ENCODE measurements at places on chromosomes 4 and X.
A peak's percentile ranks its signal among the peaks of the same experiment; 100 is the strongest.

DNA sequence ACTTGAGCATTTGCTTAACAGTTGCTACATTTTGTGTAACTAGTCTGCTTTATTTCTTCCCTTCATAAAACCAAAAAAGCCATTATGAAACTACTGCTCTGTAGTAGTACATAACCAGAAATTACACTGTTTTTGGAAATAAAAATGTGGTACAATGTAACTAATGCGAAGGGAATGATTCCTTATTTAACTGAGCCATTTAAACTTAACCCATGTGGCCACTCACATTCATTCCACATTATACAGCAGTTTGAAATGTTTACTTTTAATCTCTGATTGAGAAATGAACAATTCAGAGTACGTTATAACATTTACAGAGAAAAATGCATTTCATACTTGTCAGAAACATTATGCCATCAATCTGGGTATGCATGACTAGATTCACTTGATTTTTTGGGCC, 94.2 kb downstream of the NYX start:
- no peak for DNase-seq

- no peak for DNase-seq
Measured at GRCh38 chrX:47862680-47863079, 26.0 kb downstream of the ZNF81 start.

- DNase-seq, result no peak
Measured at GRCh38 chr4:42720533-42720932, 63.6 kb upstream of the ATP8A1 start.

DNA sequence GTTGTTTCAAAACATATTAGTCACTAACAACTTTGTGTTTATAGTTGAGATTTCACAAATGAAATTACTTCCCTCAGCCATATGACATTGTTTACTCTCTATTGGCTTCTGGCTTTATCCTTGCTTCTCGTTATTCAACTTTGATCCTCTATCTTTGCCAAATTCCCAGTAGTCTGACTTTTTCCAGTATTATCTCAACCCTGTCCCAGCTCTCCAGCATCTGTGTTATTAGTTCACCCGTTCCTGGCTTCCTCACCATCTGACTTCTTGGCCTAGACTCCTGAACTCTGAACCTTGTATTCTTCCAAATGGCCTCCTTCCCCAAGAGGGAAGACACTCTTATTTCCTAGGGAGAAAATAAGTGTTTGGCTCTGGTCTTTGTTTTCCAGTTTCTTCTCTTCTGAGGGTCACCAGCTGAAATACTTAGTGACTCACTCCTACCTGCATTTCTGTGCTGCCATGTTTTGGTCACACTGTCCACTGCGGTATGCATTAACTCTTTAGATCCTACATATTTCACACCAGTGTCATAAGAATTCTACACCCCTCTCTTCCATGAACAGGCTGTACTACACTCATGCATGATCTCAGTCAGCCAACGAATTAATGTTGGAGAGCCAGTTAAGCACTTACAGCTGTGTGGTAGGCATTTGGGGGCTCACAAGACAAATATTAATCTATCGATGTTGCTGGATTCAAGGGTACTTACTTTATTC, 17.0 kb upstream of the ARHGAP24 start:
- DNase-seq, result no peak

GRCh38 chrX:149707147-149707901, 4.5 kb upstream of the MAGEA11 start:
- DNase-seq, result no peak

DNA sequence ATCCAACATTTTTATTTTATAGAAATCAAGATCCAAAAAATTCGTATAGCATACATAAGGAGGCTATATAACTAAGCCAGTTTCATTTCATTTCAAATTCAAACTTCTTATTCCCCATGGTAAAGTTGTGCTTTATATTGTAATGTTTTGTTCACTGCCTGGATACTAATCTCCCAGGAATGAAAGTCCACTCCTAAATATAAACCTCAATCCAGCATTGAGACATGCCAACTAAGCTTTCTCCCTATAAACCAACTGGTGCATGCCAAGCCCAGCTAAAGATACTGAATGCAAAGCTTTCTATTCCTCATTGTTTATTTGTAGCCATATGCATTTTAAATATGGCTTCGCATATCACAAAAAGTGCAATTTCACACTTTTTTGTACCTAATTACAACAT, 63.8 kb upstream of the INPP4B start:
- no peak for DNase-seq

DNA sequence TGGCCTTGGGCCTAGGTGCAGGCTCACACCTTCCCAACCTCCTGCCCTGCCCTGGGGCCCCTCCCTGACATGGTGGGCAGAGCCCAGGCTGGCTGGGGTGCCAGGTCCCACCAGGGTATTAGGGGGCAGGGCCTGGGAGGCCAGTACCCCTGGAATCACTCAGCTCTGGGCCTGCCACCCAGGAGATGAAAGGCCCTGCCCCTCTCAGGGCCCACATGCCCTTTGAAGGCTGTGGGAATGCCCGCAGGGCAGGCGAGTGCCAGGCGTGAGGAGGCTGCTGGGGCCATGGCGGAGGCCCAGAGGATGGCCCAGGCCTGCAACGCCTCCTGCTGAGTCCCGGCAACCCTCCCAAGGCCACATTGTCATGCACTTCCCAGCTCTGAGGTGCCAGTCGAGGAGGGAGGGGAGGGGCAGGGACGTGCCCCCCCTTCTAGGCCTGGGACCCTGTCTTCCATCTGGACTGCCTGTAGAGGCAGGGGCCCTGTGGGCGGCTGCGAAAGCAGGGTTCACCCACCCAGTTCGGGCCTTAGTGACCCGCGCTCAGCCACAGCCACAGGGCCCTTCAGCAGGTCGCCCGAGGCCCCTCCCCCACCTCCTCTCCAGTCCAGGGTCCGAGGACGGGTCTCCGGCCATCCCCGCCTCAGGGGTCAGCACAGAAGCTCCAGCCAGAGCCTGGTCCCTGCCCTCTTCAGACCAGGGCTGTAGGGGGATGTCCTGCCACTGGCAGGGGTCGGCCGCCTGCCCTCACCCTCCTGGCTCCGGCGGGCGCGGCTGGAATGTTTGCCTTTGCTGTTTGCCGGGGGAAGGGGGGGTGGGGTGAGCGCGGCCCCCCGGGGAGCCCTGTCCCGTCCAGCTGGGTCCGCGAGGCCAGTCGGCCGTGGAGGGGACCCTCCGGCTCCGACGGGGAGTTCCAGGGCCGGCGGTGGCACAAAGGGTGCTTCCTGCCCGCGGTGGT, 26.7 kb upstream of the FGFR3 start:
- no peak for DNase-seq

DNA sequence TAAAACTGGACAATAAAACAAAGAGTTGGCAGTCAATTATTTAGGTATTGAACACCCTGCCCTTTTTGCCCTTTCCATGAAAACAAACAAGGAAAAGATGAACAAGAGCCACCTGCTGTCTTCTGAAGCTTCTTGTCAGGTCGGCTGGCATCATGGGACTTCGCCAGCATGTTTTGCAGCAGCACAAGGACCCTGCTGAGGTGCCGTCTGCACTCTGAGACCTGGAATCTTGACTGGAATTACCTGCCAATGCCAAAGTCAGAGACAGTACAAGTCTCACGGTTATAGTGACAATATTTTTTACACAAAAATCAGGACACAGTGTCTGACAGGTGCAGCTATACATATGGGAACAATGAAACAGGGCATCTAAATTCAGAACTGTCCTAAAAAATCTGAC, 284.5 kb downstream of the GASK1B start:
- no peak for DNase-seq

DNA sequence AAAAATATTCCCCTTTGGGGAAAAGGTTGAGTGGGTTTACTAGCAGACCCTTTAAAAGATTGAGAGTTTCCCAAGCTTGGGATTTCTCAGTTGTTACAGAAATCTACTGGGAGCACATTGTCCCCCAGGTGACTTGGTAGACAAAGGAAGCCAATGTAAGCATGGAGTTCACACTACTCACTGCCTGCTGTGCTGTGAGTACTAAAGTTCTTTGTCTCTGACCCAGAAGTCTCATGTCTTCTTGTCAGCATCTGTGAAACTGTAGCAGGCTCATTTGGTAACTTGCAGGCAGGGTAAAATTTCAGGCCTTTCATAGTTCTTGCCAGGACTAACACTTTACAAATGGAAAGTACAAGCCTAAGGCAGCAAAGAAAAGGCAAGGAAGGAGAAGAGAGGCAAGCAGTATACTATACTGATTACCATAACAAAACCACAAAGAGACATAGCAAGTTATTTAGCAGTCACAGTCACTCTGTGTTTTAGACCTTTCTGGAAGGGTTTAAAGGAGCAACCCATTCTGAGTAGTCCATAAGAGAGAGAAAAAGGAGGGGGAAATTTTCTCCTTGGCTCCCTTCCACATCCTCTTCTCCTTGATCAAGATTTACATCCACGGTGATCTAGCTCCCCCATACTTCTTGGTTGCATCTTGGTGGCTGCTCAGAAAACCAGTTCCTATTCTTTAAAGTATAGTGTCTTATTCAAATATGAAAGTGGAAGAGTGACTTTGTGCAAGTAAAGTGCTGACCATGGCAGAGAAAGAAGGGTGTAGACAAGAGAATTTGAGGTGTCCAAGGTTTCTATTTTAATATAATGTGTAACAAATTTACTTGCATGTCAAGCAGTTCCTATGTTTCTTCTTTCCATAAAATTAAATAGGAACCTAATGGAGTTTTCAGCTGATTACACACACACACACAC, 160.0 kb upstream of the PDE5A start:
- DNase-seq, result no peak

GRCh38 chr4:152352622-152353116, 183.2 kb downstream of the FBXW7 start:
- DNase-seq, result peak; percentile 94

- DNase-seq, result no peak
Measured at GRCh38 chr4:76028350-76028765, 5.1 kb upstream of the CXCL10 start.

DNA sequence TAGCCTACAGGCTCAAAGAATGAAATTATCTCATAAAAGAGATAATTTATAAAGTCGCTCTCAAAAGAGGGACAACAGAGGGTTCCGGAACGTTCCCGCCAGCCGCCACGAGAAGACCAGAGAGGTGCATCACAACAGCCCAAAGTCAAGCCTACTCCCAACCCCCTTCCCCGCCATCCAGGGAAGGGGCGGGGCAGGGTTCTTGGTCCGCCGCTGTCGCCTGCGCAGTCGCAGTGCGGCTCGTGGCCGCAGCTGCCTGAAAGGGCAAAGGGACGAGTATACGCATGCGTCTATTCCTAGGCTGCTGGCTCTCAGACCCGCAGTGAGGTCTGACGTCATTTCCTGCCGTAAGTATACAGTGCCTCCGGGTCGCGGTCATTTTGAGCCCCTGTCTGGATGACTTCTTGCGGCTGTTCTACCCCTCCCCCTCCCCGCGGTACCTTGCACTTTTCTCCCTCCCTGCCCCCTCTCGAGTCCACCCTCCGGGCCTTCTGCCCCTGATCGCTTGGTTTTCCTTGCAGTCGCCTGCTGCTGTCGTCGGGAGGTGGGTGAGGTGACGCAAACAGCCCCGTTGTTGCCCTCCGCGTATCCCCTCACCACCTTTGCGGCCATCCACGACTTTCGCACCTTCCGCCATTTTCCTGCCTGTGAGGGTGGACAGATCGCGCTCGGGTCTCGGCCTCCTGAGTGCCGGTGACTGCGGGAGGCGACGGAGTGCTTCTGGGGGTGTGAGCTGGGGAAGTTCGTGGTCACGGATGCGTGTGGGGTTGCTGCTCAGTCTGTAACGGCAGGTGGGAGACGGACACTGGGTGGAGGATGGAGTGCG, at the start of gene OCIAD1:
OCIAD1 (plus strand) TSS at position 383 of the 826 bp plus-strand sequence. CDS start 1,537 bp downstream, outside the sequence.
- DNase-seq, result peak; percentile 99

DNA sequence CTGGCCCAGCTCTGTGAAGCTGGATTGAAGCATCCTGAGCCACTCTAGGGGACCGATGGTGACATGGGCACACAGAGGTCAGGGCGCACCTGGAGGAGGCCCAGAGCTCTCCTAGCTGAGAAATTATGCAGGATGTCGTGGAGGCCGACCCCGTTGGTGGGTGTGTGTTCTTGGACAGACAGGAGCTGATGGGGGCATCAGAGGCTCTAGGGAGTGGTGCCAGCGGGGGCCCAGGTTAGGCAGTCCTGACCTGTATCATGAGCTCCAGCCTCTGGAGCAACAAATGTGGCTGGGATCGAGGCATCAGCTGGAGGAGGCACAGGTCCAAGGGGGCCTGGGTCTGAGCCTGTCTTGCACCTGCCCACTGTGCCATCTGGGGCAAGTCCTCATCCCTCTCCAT, 124.6 kb upstream of the PSAPL1 start:
- no peak for DNase-seq

Measured in A172 (cell line).